Renal cortex interstitium (tissue), 15 donors: ENCODE measurements at places on chromosomes 7 and 10. TPM values are rescaled to one million over a fixed set of nuclear protein-coding genes. Genes with fewer than 3 reads are reported as not detected.

CYP3A4 gene
- polyA plus RNA-seq: 0.39 TPM

EIF3A gene
- polyA plus RNA-seq: 201 TPM

DNA sequence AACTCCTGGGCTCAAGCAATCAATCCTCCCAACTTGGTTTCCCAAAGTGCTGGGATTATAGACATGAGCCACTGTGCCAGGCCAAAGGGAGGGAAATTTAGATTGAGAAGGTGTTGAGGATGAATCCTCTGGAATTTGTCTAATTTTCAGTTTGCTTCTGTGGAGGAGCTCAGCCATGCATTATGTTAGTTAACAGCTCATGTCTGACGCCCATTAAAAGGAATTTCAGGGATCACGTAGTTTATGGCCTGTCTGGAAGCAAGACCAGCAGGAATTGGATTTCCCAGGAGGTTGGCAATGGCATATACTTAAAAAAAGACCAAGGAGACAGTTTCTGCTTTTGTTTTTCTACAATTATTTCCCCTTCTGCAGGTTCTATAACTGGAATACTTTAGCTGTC lies 165.7 kb downstream of the OTUD1 start:
- DNase-seq: peak; percentile 69

DNA sequence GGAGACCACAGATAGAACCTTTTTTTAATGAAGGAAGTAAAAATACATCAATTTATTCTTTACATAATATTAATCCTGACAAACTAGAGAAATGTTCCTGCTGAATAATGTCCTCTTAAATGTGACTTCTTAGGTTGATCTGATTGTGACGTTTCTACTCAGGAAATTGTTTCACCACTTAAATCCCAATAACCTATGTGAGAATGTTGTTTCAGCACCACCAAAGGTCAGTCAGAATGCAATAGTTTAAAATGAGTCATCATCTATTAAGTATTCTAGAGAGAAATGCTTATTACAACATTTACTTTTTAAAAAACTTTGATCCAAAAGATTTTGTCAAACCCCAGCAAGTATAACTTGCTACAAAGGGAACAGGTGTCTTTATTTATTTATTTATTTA lies 155.4 kb upstream of the CACNA2D1 start:
- no peak for DNase-seq

DNA sequence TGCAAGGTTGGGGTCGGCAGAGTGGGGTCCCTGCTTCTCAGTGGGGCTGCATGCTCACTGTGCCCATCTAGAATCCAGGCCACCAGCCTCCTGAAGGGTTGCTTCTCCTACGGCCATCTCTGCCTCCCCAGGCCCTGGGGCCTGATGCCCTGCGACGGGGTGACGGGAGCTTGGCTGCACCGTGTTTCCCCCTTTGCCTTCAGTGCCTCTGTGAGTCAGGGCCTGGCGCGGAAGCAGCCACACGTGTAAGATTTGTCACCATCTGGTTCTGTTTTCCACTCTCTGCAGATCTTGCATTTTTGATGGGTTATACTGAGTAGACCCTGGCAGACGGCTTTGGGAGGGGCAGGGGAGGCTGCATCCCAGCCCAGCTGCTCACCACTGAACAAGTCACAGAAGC lies 7.2 kb downstream of the ADAMTS14 start:
- no peak for DNase-seq

GRCh38 chr7:130084037-130084875 lies 13.9 kb downstream of the KLHDC10 start:
- no peak for DNase-seq

GRCh38 chr10:119325131-119325530 lies 117.8 kb downstream of the GRK5 start:
- no peak for DNase-seq

DNA sequence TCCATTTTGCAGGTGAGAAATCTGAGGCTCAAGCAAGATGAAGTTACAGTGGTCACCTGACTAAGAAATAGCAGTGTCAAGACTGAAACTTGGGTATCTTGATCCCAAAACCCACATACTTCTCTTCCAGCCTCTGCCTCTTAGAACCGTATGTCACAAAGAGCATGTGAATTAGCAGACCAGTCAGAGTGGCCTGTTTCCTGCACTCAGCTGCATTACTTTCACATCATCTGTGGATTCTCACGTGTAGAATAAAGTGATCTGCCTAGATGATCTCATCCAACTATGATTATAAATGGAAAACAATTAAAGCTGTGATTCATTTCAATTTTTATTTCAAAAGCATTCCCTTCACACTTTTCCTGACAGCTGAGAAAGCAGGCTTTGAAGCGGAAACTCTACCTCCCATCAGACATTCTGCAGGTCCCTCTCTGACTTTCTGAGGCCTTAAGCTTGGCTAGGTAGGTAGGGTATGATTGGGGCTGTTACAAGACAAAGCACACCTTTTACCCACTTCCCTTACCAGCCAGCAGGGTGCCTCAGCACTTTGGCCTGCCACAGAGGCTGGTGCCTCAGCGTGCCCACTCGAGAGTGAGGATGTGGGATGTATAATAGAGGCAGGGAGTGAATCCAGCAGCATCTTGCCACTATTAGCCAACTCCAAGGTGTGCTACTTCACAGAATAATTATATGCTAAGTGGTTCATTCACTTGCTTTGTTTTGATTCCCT lies 70.2 kb upstream of the PDE1C start:
- DNase-seq: no peak

GRCh38 chr7:27616914-27617548 lies 45.7 kb downstream of the HIBADH start:
- DNase-seq: no peak

DNA sequence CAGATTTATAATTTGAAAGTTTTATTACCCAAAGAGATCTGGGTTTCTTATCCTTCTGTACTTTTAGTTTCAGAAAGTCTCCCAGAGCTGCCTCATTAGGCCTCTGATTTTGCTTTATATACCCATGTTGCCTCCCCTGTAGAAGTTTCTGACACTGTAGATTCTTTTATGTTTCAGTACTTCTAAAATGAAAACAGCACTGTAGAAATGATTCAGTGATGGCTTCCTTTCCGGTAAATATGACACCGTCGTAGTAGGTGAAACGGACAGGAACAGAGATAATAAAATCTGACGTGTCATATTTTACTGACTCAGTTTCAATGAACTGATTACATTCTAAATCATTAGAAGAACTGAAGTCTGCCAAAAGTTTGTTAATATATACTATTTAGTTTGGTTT lies 272.7 kb downstream of the TWIST1 start:
- no peak for DNase-seq

GRCh38 chr10:73899423-73899822 lies 11.5 kb upstream of the PLAU start:
- no peak for DNase-seq

- DNase-seq: no peak
Observed at GRCh38 chr10:96850825-96851224, 18.7 kb downstream of the LCOR start.

DNA sequence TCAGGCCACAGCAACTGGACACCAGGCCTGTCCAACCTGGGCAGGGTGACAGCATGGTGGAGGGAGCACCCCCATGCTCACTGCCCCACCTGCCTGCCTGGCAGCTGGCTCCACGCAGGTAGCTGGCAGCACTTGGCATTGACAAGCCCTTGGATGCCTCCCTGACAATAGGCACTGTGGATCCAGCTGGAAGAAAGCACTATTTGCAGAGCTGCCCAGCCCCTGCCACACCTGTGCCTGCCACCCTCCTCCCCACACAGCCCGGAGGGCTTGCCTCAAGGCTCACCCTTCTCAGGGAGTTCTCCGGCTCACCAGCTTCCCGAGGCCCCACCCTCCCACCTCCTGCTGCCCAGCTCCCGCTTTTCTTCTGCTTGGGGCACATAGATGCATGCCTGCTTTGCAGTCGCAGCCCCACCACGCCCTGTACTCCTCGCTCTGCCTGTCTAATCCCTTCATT lies 160.1 kb downstream of the NEURL1 start:
- DNase-seq: no peak
